ENCODE measurements at places on chromosomes 16 and 17.

- no peak for DNase-seq
Measured at GRCh38 chr17:77145224-77145611, 4.4 kb downstream of the SEC14L1 start.

DNA sequence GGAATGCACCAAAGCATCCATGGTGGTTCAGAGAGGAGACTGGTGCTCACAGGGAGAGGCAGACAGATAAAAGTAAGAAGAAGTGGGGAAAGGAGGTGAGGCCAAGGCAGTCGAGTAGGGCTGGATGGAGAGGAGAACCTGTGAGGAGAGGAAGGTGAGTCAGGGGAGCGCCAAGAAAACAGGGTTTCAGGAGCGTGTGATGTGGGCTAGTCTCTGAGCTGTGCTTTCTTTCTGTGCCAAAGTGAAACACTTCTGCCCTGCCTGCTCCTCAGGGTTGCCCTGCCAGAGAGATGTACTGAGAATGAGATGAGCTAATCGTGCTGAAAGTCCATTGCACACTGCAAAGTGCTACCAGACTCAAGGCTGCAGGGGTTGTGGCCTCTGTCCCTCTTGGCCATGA is 310.7 kb upstream of the CCL2 start:
- DNase-seq, result no peak

DNA sequence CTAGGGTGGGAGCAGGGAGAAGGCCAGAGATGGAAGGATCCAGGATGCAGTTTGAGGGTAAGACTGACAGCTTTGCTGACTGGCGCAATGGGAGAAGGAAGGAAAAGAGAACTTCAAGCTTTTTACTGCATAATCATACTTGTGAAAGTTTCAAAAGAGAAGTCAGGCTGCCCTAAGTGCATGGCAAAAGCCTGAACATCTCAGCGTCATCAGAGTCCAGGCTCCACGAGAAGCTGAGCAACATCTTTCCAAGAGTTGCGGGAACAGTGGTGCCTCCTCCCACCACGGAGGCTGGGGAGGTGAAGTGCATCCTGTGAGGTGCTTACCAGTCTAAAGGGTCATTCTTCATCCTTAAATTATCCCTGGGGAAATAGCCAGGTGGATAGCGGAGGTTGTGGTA is 26.9 kb upstream of the SLC38A8 start:
- no peak for DNase-seq

- DNase-seq, result peak; percentile 72
Measured at GRCh38 chr17:80899402-80900268, 92.0 kb upstream of the CHMP6 start.

GRCh38 chr16:67310561-67310960 is 16.0 kb downstream of the KCTD19 start:
- DNase-seq, result no peak

- DNase-seq, result peak; percentile 82
Measured at GRCh38 chr17:8209907-8210760, at the start of gene AURKB. TSS of gene AURKB (minus strand) at chr17:8210575. CDS start at chr17:8210224, 351 bp downstream.

DNA sequence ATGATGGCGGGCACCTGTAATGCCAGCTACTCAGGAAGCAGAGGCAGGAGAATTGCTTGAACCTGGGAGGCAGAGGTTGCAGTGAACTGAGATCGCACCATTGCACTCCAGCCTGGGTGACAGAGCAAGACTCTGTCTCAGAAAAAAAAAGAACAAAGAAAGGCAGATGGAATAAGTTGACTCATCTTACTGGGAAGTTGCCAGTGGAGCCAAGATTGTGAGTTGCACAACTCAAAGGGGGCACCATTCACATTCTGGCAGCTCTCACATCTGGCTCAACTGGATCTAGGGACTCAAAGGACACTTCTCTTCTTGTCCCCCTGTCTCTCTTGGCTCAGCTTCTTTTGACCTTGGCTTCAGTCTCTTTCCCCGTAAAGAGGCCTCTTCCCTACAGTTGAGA is 53.7 kb upstream of the ETV4 start:
- no peak for DNase-seq

DNA sequence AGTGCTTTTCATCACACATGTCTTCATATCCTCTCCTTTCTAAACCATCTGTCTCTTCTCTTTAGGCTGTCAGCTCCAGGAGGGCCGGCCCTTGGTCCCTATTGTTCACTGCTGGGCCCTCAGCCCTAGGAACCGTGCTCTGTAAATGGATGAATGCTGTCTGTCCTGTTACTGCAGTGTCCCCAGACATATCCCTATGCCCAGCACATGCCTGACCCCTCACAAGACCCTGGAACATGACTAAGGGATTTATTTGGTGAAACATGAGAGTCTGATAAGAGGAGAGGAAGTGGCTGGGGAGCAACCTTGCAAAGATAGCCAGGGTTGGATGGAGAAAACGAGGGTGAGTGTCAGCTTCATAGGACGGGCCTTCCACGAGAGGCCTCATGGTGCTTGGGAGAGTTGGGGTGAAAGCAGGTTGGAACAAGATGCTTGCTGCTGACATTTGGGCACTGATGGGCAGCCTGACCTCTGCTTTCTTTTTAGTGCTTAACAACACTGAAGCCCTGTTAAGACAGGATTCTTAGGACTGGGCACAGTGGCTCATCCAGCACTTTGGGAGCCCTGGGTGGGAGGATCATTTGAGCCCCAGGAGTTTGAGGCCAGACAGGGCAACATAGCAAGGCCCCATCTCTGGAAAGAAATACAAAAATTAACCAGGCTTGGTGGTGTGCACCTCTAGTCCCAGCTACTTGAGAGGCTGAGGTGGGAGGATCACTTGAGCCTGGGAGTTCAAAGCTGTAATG is 39.0 kb downstream of the ABCC1 start:
- peak; percentile 3 for DNase-seq

DNA sequence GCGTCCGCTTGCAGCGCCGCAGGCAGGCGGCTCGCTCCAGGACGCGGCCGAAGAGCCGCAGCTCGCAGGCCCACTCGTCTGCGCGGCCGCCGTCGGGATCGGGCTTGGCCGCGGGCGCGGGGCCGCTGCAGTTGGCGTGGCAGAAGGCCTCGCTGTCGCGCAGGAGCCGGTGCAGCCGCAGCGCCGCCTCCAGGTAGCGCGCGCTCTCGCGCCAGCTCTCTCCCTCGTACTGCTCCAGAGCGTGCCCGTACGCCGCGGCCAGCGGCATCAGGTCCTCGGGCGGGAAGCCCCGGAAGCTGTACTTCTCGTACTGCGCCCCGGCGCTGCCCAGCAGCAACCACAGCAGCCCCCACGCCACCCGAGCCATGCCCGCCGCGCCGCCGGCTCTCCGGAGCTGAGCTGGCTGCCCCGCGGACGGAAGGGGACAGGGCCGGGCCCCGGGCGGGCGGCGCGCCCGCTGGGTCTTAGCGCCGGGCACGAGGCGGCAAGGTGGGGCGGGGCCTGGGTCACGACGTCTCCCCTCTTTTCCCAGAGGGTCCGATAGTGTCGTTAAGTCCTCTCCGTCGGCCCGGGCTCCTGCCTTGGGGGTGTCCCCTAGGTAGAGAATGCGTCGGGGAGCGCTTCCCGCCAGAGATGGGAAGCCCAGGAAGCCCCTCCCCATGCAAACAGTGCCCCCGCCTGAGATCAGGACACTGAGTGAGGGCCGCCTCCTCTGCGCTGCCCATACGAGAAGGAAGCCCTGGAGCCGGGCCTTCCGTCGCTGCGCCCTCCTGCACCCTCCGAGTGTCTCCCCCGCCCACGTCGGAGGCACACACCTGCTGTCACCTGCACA is at the start of gene P3H4:
P3H4 (minus strand) TSS at position 401 of the 832 bp plus-strand sequence; CDS start at position 367, 34 bp downstream.
- DNase-seq, result peak; percentile 51

DNA sequence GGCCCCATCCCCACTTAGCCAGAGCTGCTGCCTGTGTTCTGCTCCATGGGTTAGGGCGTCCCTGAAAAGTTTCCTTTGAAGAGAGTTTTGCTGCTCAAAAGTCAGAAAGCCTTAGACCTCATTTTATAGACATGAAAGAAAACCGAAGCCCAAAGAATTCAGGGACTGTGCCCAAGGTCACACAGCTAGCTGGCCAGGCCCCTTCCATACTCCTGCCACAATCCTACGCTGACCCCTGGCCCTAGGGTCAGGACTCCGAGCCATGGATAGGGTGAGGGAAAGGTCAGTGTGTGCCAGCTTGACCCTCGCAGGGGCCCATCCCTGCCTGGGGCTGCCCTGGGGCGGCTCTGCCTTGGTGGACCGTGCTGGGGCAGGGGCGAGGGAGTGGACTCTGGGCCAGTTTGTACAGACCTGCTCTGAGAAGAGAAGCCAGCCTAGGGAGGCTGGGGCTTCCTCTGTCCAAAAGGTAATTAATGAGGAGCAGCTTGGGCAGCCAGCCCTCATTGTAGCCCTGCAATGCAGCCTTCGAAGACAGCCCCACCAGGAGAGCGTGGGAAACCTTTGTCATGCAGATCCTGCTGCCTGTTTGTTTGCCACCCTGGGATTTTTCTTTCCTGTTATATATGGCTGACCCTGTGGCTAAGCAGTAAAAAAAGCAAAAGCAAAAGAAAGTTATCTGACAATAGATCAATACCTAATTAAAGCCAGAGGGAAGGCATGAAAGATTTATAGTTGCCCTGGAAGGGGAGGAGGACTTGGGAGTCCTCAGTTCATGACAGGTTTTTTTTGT is 37.4 kb downstream of the RHBDL3 start:
- DNase-seq, result no peak

- peak; percentile 63 for DNase-seq
Measured at GRCh38 chr17:19648475-19649273, at the start of gene ALDH3A2. TSS of gene ALDH3A2 (plus strand) at chr17:19648751. CDS start at chr17:19648972, 221 bp downstream.

DNA sequence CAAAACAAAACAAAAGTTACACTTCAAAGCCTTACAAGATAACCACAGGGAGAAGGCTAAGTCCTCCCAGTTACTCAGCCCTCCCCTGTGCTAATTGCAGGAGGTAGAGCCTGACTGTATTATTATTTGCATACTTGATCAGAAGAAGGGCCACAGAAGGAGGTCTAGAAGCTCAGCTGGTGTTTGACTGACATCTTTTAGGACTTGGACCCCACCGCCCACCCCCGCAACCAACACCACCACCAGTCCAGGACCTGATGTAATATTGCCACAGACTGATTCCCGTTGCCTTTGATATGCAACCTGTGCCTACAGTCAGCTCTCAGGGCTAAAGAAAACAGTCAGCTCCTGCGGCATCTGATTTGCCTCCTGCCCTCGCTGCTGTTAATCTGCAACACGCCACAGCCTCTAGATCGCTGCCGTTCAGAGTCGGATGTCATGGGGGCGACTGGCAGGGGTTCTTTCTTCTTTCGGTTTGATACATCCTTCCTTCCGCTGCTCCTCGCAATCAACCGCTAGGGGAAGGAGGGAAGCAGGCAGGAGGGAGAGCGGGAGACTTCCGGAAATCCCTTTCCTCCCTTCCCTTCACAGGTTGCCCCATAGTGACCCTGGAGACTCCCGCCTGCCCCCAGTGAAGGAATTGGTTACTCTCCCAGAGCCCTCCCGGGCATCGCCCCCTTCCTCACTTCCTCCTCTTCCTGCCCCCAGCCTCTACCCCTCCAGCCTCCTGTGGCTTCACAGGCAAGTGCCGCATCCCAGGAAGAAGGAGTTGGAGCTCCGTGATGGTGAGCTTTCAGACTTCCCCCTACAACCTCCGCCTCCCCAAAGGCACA is 90.5 kb upstream of the SOX9 start:
- peak; percentile 69 for DNase-seq

DNA sequence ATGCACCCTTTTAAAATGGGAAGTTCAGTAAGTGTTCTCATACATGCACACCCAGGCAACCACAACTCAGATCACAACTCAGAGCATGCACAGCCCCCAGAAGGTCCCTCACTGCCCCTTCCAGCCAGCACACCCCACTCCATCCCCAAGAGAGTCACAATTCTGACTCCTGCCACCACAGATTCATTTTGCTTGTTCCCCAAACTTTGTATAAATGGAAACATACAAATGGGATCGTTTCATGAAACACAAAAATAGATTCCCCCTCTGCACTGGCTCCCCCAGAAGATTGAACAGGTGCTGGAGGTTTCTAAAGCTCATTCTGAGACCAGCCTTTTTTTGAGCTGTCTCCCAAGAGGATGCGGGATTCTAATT is 3.3 kb upstream of the TNFRSF13B start:
- DNase-seq, result no peak

DNA sequence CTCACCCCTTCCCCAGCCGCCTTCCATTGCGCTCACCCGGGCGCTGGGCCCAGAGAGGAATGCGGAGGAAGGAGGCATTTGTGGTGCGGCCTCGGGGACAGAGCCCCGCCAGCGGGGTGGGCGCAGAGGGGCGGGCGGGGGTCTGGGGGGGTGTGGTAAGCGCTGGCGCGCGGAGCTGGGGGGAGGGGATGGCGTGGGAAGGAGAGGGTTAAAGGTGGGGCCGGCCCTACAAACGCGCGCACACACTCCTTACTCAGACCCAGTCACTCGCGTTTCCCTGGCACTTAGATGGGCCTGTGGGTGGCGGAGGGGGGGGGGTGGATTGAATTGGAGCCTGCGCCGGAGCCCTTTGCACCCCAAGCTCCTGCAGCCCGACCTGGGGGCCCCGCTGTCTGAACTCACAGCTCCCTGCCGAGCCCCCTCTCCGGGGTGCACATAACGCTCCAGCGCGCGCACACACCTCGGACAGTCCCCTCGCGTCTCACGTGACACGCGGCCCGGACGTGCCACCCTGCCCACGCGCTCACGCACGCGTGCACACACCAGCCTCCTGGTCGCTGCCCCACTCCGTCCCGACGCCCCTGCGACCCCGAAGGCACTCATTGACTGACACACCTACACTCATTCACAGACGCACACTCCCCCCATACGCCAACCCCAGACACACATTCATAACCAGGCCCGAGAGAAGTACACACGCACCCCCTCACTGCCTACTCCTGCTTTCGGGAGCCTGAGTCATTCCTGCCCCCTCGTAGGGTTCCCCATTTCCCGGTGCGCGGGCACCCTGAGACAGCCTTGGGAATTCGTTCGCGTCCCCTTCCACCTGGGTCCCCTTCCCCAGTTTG is 844 bp downstream of the TBKBP1 start:
- DNase-seq, result peak; percentile 94

DNA sequence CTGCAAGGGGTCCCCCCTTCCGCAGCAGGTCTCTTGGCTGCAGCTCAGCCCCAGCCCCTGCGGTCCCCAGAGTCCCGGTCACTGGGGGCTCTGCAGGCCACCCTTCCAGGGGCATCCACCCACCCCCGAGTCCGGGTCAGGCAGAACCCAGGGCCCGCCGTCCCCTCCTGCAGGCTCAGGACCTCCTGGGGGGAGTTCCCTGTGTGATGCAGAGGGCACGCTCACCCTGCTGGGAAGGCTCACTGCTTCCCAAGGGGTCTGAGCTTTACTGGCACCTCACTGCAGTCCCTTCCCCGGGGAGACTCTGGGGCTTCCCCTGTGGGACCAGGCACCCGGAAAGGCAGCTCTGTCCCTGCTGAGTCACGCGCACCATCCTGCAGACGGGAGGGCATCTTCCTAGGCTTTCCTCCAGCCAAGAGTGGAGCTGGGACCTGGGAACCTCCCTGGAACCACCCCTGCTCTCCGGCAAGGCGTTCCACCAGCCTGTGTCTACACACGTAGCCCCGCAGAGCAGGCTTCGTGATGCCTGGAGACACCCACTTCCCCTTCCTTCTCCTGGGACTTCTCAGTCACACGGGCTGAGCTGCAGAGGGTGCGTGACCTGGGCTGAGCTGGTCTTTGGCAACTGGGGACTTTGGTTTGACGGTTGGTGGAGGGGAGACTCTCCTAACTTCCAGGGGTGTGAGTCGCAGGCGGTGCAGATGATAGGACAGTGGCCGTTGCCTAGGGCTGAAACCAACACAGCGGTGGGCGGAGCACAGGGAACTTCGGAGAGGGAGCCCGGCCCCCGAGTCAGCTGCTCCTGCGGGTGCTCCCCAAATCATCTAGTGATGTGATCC is 23.4 kb downstream of the SLC25A10 start:
- DNase-seq, result peak; percentile 95

- DNase-seq, result no peak
Measured at GRCh38 chr17:48174833-48175523, 67.4 kb downstream of the SNX11 start.
